ENCODE measurements at places on chromosomes 3 and 15.

- DNase-seq: no peak
These were observed 837 bp downstream of the GRK7 start for GRCh38 chr3:141764045-141764444.

- no peak for DNase-seq
These were observed 2.1 kb downstream of the ACVR2B start for GRCh38 chr3:38455639-38456430.

DNA sequence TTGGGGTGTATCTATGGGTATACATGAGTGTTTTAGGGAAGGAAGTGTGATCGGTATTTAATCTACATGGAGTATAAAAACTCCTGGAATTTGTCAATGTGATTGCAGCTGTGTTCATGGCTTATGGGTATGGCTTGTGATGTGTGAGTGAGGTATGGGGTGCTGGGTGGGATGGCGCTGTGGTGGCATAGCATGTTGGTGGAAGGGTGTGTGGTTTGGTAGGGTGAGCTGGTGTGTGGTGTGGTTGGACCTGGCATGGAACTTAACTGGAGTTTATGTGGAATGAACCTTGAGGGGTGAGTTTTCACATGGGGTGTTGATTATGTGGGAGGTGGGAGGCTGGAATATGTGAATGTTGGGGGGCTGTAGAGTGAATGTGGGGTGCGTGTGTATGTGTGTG, 492 bp upstream of the MOBP start:
- DNase-seq: no peak

- peak; percentile 35 for DNase-seq
These were observed 13.0 kb downstream of the THBS1 start for GRCh38 chr15:39593656-39594445.

GRCh38 chr3:82229397-82229796, 468.0 kb upstream of the GBE1 start:
- no peak for DNase-seq

DNA sequence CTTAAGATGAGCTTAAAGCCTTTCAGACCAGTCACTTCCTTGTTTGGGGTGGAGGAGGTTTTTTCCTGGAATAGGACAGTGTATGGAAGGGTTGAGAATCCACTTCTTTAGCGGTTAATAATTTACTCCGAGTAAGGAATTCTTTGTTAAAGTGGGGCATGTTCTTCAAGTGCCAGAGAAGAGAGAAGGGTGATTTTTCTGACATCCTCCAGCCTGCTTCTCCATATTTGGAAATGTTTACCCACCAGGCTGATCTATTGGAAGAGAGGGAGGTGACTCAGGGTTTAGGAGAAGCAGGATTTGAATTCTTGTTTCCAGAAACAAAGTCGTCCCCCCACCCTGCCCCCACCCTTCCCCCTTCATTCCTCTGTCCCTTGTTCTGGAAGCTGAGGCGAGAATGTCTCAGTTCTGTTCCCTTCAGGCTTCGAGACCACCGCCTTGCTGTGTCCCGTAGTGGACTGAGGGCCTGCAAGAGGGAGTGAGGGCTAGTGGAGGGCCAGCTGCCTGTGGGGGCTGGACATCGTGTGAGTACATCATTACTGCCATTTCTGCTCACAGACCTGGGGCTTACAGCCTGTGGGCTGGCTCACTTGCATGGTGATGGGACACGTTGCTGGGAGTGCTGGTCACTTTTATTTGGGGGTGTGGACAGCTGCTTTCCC, 58.5 kb downstream of the LPP start:
- no peak for DNase-seq

GRCh38 chr3:52434491-52435115, 10.3 kb downstream of the SEMA3G start:
- DNase-seq: no peak

- DNase-seq: no peak
These were observed 2.3 kb downstream of the MEGF11 start for GRCh38 chr15:66251065-66251789.

DNA sequence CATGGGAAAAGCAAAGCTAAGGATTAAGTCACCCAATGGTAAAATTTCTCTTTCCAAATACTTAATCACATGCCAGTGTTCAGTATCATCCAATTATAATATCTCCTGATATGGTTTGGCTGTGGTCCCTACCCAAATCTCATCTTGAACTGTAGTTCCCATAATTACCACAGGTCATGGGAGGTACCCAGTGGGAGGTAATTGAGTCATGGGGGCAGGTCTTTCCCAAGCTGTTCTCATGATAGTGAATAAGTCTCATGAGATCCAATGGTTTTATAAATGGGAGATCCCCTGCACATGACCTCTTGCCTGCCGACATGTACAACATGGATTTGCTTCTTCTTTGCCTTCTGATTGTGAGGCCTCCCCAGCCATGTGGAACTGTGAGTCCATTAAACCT, 26.1 kb upstream of the NMB start:
- no peak for DNase-seq

- DNase-seq: no peak
These were observed 188.5 kb downstream of the CADPS start for GRCh38 chr3:62686503-62687294.
